ENCODE measurements at places on chromosomes 4 and X. TPM values are rescaled to one million over a fixed set of nuclear protein-coding genes. Genes with fewer than 3 reads are reported as not detected.

The PPP4R3C gene
- not detected for total RNA-seq

The GABRG1 gene
- total RNA-seq, result not detected

The XPNPEP2 gene
- not detected for total RNA-seq

The PSAPL1 gene
- not detected for total RNA-seq

The SYTL5 gene
- 0.56 TPM for total RNA-seq

The SLC2A9 gene
- 0.56 TPM for total RNA-seq

The ARHGAP36 gene
- not detected for total RNA-seq

The FGF13 gene
- total RNA-seq, result 0.18 TPM
